ENCODE measurements at places on chromosomes 6 and 20.
A peak's percentile ranks its signal among the peaks of the same experiment; 100 is the strongest.

- peak; percentile 70 for DNase-seq
Measured at GRCh38 chr20:43537921-43538877, 20.6 kb upstream of the SGK2 start.

DNA sequence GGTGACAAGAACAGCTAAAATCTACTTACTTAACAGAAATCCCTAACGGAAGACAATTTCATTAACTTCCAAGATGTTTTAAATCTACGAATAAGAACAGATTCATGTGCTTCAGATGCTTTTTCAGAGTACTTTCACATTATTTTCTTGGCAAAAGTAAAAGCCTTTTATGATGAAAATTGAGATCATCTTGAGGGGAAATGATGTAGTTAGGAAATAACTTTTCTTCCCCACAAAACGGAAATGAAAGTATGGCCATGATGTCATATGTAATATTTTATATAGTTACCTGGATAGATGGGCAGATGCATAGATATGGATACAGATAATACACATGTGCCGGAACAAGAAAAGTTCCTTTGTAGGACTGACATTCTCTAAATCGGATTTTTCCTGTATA is 32.8 kb downstream of the SASH1 start:
- DNase-seq = no peak

GRCh38 chr20:40073535-40074111 is 615.4 kb downstream of the MAFB start:
- no peak for DNase-seq

DNA sequence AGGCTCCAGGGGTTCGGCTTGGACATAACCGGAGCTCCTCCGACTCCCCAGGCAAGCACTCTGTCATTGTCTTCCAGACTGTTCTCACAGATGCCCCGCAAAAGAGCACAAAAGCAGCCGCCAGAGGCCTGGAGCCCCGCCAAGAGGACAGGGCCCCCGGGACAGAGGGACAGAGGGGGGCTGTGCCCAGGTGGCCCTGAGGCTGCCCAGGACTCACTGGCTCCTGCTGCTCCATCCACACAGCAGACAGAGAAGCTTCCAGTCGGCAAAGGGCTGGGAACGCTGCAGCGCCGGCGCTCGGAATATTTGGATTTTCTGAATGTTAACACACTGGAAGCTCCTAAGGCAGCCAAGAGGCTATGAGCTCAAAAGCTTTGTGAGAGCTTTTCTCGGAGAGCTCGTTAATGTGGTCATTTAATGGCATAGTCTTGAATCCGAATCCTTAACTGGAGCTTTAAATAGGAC is 68.0 kb upstream of the QKI start:
- DNase-seq = no peak

DNA sequence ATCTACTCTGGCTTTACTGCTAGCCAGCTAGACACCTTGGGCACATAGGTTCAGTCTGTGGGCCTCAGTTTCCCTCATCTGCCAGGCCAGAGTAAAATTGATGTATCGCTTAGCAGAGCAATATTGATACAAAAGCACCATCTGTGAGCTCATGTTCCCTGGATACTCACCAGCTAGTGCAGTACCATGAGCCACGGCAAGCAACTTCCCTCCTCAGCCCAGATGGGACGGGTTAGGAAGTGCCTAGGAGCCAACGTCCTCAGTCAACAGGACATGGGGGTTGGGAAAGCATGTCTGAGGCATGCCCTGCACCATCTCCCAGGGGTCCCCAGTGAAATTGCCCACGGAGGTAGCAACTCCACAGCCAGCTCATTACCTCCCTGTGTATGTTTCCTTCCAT is 258.3 kb downstream of the ANKRD60 start:
- no peak for DNase-seq

DNA sequence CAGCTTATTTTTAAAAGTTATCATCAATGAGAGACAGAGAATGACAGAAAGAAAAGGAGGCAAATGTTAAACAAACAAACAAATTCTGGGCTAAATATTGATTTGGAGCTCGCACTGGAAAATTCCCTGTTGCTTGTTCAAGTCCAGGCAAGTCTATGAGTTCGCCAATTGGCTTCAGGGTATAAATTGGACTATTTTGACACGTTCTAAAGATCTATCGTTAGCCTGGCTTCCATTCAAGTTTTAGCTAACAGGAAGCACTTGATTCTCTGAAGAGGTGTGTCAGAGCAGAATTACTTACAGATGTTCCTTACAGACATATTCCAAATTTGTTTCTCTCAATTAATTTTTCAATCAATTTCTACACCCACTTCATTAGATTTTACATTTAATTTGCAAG is 15.8 kb upstream of the RFPL4B start:
- DNase-seq = no peak

GRCh38 chr6:31307669-31308049 is 35.8 kb upstream of the HLA-C start:
- no peak for DNase-seq

- no peak for DNase-seq
Measured at GRCh38 chr20:855466-856360, 22.2 kb downstream of the FAM110A start.

DNA sequence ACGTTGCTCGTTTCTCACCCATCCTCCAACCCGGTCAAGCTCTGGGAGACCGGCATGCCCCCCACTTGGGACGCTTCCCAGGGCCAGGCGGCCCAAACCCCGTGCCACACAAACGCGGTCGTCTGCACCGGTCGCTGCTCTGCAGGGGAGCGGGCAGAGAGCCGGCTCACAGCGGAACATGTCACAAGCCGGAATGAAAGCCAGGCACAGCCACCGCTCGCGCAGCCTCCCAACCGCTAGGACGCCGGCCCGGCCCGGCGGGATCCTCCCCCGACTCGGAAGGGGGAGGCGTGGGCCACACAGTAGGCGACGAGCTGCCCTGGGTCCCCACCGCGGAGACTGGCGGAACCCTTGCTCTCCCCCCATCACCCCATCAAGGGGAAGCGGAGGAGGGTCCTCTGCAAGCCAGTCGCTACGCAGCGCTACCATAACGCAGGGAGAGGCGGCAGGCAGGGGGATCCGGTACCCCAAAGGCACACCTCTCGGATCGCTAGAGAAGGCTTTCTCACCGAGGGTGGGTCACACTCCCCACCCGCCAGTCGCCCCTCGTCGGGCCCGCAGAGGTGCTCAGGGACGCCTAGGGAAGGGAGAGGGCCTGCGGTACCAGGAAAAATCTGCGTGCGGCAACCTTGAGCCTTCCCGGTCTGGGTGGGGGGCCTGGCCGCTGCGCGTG is 768.4 kb upstream of the DEFB115 start:
- no peak for DNase-seq

DNA sequence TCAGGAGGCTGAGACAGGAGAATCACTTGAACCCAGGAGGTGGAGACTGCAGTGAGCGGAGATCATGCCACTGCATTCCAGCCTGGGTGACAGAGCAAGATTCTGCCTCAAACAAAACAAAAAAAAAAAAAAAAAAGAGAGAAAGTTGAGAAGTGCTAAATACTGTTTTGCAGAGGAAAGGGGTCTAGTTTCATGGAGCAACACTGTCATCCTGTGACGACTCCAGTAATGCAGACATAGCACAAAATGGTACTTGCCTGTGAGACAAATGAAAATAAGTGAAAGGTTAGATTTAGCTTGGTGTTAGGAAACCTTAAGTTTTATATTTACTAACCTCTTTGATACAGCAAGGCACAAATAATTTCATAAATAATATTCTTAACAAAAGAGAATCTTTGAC is 29.7 kb downstream of the CEP162 start:
- DNase-seq = no peak

- DNase-seq = no peak
Measured at GRCh38 chr6:40520678-40521077, 66.5 kb downstream of the LRFN2 start.

GRCh38 chr20:3068986-3069900 is 2.2 kb upstream of the OXT start:
- DNase-seq = peak; percentile 68

- DNase-seq = no peak
Measured at GRCh38 chr6:85673198-85674139, 30.8 kb upstream of the SYNCRIP start.

DNA sequence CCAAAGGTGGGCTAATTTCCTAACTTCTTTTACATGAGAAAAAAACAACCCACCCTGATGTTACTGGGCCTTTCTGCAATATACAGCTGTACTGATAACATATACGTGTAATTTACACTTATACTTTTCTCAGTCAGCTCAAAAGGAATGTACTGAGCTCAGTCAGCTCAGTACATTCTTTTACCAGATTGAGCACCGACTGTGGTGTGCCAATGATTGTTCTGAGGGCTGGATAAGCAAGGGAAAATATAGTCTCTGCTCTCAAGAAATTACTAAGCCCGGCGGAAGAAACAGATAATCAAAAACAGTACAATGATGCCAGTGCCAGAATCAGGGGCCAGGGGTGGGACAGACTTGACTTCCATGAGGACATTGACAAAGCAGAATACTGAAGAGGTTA is 10.0 kb upstream of the BLOC1S5 start:
- no peak for DNase-seq

DNA sequence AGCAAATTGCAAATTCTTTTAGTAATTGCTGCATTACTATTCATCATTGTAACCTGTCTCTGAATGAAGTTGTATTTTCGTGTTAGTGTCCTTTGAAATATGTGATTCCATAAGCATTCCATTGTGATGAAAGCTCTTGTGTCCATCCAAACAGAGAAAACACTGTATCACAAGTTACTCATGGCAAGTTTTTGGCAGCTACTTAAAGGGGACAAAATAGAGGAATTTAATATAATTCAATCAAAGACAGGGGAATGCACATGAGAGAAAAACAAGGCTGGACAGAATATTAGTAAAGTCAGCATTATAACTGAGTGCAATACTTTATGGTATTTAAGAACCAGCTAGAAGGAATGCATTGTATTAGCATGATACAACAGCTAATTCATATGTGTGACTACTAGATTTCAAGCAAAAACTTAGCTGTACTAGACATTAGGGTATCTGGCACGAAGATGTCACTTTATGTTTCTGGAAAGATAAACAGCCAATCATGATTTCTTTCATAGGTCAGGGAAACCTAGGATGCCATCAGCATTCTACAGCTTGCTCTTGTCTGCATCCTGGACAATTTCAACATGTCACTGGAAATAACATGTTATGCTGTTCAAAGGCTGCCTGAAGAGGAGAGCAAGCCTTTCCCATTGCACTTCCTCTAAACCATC is 270.6 kb upstream of the MARCKS start:
- no peak for DNase-seq

GRCh38 chr20:38018385-38018784 is 14.9 kb downstream of the TTI1 start:
- DNase-seq = no peak

GRCh38 chr20:41380551-41381193 is 14.1 kb upstream of the EMILIN3 start:
- no peak for DNase-seq

DNA sequence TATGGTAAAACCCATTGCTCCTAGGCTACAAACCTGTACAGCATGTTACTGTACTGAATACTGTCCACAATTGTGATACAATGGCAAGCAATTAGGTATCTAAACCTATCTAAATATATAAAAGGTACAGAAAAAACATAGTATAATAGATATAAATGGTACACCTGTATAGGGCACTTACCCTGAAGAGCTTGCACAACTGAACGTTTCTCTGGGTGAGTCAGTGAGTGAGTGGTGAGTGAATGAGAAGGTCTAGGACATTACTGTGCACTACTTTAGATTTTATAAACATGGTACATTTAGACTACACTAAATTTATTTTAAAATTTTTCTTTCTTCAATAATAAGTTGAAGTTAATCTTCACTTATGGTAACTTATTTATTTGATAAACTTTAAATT is 119.9 kb upstream of the CEP85L start:
- DNase-seq = no peak

GRCh38 chr20:10501402-10501801 is 66.3 kb downstream of the SLX4IP start:
- peak; percentile 35 for DNase-seq

DNA sequence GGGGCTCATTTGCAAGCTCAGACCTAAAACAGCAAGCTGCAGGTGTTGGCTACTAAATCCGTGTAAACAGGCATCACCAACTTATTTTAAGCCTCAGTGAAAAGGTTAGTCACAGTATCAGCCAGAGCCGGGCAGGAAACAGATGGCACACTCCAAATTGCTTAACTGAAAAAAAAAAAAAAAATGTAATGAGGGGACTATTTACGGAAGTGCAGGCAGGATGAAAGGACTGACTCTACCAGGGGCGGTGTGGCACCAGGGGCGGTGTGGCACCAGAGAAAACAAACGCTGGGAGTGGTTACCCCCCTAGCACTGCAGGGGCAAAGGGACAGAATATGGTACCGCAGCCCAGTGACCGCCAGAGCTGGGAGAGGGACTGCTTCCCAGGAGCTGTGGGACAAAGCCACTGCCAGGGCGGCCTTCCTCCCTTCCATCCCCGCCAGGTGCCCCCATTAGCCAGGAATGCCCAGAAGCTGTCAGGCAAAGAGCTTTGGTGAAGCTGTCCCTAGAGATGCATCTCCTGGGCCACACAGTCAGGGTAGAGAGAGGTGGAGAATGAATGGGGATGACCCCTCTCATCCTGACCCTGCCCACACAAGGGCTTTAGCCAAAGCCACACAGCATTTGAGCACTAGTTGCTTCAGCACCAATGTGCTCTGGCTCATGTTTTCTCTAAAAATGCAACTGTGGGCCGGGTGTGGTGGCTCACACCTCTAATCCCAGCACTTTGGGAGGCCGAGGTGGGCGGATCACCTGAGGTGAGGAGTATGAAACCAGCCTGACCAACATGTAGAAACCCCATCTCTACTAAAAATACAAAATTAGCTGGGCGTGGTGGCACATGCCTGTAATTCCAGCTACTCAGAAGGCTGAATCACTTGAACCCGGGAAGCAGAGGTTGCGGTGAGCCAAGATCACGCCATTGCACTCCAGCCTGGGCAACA is 39.6 kb upstream of the GFOD1 start:
- DNase-seq = peak; percentile 48

- DNase-seq = no peak
Measured at GRCh38 chr6:97177905-97178304, 105.1 kb downstream of the MMS22L start.

GRCh38 chr6:118810420-118811027 is 83.4 kb upstream of the ASF1A start:
- peak; percentile 77 for DNase-seq

GRCh38 chr6:170097505-170098427 is 193.1 kb downstream of the DLL1 start:
- no peak for DNase-seq

DNA sequence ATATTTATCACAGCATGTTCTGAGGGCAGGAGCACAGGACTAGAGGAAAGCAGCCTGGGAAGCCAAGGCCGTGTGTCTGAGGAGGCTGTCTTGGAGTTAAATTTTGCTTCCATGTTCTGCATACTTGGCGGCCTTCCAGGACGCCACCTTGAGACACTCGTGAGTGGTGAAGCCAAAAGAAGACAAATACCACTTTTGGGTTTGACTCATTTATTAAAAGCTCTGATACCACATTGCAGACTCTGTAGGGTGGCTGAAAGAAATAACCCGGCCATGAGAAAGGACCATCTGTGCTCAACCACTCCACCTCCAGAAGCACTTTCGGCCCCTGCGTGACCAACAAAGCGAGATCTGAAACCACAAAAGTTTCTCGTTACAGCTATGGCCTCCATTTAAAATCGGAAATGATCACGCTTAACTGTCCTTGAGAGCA is 120.0 kb downstream of the TMEM242 start:
- no peak for DNase-seq
